Activated T-helper 1 cell treated with anti-CD3 and anti-CD28 coated beads, Interleukin-12 subunit alpha, Interleukin-12 subunit beta, Interleukin-2, Interleukin-4 antibody, amounts not matched to agents 30 ng/mL and 10 ng/mL and 1 ng/mL, durations not matched to agents 14 hours and 24 hours and 36 hours (primary cell): ENCODE measurements at places on chromosomes 7 and 10.

GRCh38 chr10:46069771-46070463 lies 23.8 kb upstream of the MSMB start:
- no peaks in the 10 kb centered on the region for H3K36me3 ChIP-seq
- no peak overlapping the region for H3K4me3 ChIP-seq
- H3K27me3 ChIP-seq, result no peaks in the 10 kb centered on the region
- peaks cover 7% of the 10 kb centered on the region for H3K4me1 ChIP-seq
- no peak for DNase-seq

- H3K4me1 ChIP-seq, result no peaks in the 10 kb centered on the region
- H3K4me3 ChIP-seq, result no peak overlapping the region
- peaks cover 2% of the 10 kb centered on the region for H3K36me3 ChIP-seq
- no peak overlapping the region for H3K27ac ChIP-seq
- H3K27me3 ChIP-seq, result peaks cover 5% of the 10 kb centered on the region
These were observed 28.9 kb upstream of the CREB3L2 start for GRCh38 chr7:138030679-138031351.

DNA sequence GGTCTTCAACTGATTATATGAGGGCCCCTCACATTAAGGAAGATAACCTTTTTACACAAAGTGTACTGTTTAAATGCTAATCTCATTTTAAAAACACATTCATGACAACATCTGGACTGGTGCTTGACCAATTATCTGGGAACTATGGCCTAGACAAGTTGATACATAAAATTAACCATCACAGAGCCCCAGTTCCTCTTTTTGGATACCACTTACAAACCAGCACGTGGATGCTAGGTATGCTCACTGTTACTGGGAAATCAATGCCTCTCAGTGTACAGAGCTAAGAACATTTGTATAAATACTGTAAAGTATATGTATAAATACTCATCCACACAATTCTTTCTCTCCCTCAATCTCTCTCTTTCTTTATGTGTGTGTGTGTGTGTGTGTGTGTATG lies 1217.8 kb upstream of the LRRTM3 start:
- no peak for DNase-seq
- no peak overlapping the region for H3K4me3 ChIP-seq
- H3K4me1 ChIP-seq, result no peaks in the 10 kb centered on the region
- H3K27ac ChIP-seq, result no peak overlapping the region
- no peaks in the 10 kb centered on the region for H3K36me3 ChIP-seq
- H3K27me3 ChIP-seq, result no peaks in the 10 kb centered on the region

- H3K27ac ChIP-seq, result no peak overlapping the region
- H3K36me3 ChIP-seq, result no peaks in the 10 kb centered on the region
- H3K27me3 ChIP-seq, result peaks cover 12% of the 10 kb centered on the region
- no peaks in the 10 kb centered on the region for H3K4me1 ChIP-seq
These were observed 132.6 kb upstream of the PDLIM1 start for GRCh38 chr10:95423164-95424005.

DNA sequence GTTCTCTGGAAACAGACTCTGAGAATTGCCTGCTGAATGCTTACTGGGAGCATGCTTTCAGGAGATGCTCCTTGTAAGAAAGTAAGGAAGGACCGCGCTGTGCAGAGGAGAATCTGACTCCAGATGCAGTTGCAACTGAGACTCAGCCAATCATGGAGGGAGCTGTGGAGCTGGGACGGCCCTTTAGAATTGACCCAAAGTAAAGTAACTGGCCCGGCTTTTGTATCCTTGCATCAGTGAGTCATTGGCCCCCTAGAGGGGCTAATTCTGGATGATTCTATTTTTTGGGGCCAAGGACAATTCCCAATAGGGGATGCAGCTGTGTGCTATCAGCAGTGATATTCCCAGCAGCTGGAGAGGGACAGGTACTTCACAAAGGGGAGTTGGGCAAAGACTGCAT lies 170.4 kb downstream of the PTEN start:
- H3K27ac ChIP-seq, result no peak overlapping the region
- no peaks in the 10 kb centered on the region for H3K36me3 ChIP-seq
- no peak overlapping the region for H3K4me3 ChIP-seq
- H3K4me1 ChIP-seq, result peaks cover 13% of the 10 kb centered on the region
- no peak for DNase-seq
- H3K27me3 ChIP-seq, result peaks cover 3% of the 10 kb centered on the region

DNA sequence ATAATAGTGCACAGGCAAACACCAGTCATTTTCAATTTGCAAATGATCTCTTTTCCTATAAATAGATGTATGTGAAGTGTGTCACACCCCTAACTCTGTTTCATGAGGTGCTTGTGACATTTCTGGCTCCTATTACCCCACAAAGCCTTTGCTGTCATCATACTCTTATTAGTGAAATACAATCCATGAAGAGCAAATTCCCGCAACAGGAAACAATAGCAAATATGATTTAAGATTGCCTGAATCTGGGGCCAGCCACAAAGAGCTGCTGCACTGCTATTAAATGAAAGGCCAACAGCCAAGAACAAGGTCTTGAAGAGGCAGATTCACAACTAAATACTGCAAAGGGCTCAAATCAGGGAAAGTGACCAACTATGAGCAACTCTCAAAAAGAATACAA lies 96.3 kb upstream of the CAV2 start:
- H3K4me3 ChIP-seq, result no peak overlapping the region
- H3K27ac ChIP-seq, result no peak overlapping the region
- H3K36me3 ChIP-seq, result no peaks in the 10 kb centered on the region
- DNase-seq, result no peak
- no peaks in the 10 kb centered on the region for H3K4me1 ChIP-seq

DNA sequence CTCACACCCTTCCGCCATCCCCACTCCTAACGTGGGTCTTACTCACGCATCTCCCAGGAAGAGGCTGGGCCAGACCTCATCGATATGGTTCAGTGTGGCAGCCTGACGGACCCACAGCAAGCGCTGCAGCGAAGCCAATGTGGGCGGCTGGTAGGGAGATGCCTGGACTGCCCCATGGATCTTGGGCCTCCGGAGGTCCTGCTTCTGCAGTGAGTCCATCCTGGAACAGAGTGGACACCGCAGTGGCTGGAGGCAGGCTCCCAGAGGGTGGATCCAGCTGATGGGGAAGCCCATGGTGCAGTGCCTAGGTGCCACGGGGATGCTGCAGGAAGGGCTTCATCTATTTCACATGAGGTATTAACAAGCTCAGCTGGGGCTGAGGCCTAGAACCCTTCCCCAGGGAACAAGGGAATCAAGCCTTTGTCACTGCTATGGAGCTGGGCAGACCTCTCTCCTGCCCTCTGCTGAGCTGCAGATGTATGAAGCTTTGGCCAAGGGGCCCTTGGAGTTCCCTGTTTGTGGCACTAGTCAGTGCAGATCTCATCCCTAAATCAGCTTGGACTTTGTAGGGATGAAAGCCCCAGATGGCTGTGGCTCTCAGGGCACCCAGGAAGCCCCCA lies 13.7 kb upstream of the SAMD8 start:
- no peak overlapping the region for H3K27ac ChIP-seq
- DNase-seq, result no peak
- H3K27me3 ChIP-seq, result no peaks in the 10 kb centered on the region
- H3K4me1 ChIP-seq, result peaks cover 5% of the 10 kb centered on the region
- no peaks in the 10 kb centered on the region for H3K36me3 ChIP-seq

GRCh38 chr10:14625765-14626525 lies 148.8 kb downstream of the FAM107B start:
- H3K27me3 ChIP-seq, result peaks cover 3% of the 10 kb centered on the region
- H3K36me3 ChIP-seq, result peaks cover 2% of the 10 kb centered on the region
- H3K4me1 ChIP-seq, result peaks cover 6% of the 10 kb centered on the region

GRCh38 chr7:137948083-137948844 lies 53.6 kb downstream of the CREB3L2 start:
- H3K27ac ChIP-seq, result no peak overlapping the region
- H3K4me3 ChIP-seq, result no peak overlapping the region
- H3K4me1 ChIP-seq, result peaks cover 25% of the 10 kb centered on the region
- no peak for DNase-seq
- H3K36me3 ChIP-seq, result peaks cover 4% of the 10 kb centered on the region

DNA sequence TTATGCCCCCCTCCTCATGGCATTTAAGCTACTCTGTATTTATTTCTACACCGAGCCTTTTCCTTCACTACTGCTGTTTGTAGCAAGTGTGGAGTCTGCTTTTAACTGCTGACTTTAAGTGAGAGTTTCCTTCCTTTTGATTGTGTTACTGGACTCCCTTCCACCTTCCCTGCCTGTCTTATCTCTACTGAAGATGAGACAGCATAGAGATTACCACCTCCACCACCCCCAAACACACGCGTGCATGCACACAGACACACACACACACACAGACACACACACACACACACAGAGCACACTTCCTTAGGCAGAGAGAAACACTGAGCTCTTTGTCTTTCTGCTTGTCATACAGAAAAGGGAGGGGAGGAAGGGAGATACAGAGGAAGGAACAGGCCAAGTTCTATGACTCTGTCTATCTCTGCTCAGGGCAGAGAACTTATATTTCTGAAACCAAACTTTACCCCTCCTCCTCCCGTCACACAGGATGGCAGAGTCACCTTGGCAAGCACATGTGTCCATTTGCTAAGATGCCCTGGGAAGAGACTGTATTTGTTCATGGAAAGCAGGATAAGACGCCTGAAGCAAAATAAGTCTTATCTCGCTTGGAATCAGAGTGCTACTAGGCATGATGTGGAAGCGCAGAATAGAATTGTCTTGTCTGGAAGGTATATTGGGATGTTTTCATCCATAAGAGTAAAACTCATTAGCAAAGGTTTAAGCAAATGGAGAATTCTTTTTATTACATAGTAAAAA lies 81.8 kb upstream of the CAV2 start:
- no peaks in the 10 kb centered on the region for H3K36me3 ChIP-seq
- H3K4me3 ChIP-seq, result no peak overlapping the region
- H3K27me3 ChIP-seq, result peaks cover 9% of the 10 kb centered on the region
- H3K27ac ChIP-seq, result no peak overlapping the region
- no peak for DNase-seq

DNA sequence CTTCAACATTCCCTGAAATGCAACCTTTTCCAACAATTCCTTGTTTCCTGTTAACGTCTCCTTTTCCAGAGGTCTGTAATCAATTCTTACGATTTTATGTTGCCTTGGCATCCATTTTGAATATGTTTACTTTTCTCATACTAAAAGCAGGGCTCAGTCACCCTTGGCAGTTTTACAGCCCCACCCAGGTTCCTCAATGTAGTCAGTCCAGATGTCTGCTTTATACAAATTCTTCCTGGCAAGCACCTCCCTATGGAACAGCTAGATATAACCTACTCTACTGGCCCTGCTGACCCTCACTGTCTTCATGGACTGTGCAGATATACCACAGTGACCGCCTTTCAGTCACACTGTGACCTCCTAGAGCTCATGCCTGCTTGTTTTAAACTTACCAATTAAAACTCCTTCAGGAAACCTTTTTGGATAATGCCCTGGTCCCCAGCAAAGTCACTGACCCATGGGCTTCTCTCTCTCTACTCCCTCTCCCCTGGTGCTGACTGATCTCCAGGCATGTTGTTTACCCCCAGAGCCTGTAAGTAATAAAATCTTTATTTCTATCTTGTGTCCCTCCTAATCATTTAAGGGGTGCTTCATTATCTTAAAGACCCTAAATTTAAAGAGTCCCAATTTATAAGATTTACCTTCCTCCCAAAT lies 147.1 kb upstream of the STEAP1 start:
- DNase-seq, result no peak
- H3K4me1 ChIP-seq, result no peaks in the 10 kb centered on the region
- no peaks in the 10 kb centered on the region for H3K27me3 ChIP-seq

DNA sequence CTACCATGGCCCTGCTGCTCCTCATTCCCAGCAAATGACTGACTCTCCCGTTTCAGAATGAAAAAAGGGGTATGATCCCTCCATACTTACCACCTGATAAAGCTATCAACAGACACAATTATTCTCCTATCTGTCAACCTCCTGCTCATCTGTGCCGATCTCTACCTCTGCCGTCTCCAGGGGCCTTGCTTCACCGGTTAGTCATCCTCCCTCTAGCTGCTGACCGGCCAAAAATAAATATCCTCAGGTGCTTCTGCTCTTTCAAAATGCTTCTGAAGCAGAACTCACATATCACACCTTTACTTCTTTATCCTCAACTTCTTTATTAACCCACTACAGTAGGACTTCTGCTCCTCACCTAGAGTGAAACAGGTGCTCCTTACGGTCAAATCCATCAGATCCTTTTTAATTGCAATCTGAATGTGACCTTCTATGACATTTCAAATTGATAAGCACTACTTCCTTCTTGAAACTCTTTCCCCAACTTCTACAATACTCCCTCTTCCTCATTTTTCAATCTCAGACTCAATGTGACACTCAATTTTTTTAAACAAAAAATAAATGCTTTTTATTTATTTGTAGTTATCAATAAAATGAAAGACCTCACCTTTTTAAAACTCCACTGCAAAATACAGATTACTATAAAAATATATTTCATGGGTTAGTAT lies 63.2 kb downstream of the LMBR1 start:
- H3K4me3 ChIP-seq, result no peak overlapping the region
- no peak overlapping the region for H3K27ac ChIP-seq
- H3K4me1 ChIP-seq, result no peaks in the 10 kb centered on the region
- peaks cover 8% of the 10 kb centered on the region for H3K36me3 ChIP-seq
- DNase-seq, result no peak

- DNase-seq, result no peak
- no peak overlapping the region for H3K27ac ChIP-seq
- no peak overlapping the region for H3K4me3 ChIP-seq
- no peaks in the 10 kb centered on the region for H3K4me1 ChIP-seq
These were observed 341.2 kb upstream of the STEAP1 start for GRCh38 chr7:89813081-89813480.

GRCh38 chr10:113643183-113643582 lies 20.7 kb downstream of the NRAP start:
- no peak overlapping the region for H3K4me3 ChIP-seq
- no peak for DNase-seq
- H3K27me3 ChIP-seq, result peaks cover 17% of the 10 kb centered on the region
- H3K36me3 ChIP-seq, result no peaks in the 10 kb centered on the region
- peaks cover 3% of the 10 kb centered on the region for H3K4me1 ChIP-seq

DNA sequence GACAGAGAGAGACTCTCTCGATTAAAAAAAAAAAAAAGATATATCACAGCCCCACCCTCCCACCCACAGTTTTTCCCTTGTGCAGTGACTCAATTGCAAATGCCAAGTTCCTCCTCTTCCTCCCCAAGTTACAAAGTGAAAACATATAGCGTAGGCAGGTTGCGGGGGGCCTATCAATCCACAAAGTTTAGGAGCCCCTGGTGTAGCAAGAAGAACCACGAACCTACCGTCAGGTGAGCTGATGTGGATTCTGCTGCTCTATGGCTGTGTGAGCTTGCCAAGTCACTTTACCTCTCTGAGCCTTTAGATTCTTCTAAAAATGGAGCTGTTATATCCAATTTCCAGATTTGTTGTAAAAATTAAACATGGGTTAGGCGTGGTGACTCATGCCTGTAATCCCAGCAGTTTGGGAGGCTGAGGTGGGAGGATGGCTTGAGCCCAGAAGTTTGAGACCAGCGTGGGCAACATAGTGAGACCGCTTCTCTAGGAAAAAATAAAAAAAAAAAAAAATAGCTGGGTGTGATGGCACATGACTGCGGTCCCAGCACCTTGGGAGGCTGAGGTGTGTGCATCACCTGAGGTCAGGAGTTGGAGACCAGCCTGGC lies 8.2 kb upstream of the RHBDD2 start:
- no peaks in the 10 kb centered on the region for H3K36me3 ChIP-seq
- H3K4me3 ChIP-seq, result peak overlapping the region; percentile 76
- peaks cover 24% of the 10 kb centered on the region for H3K4me1 ChIP-seq
- DNase-seq, result no peak
- no peaks in the 10 kb centered on the region for H3K27me3 ChIP-seq

- H3K27ac ChIP-seq, result no peak overlapping the region
- H3K4me1 ChIP-seq, result no peaks in the 10 kb centered on the region
- H3K27me3 ChIP-seq, result peaks cover 13% of the 10 kb centered on the region
- H3K4me3 ChIP-seq, result no peak overlapping the region
- no peaks in the 10 kb centered on the region for H3K36me3 ChIP-seq
These were observed 7.2 kb upstream of the SRI start for GRCh38 chr7:88226886-88227516.

GRCh38 chr7:87148332-87148955 lies 3.8 kb upstream of the DMTF1 start:
- no peak overlapping the region for H3K4me3 ChIP-seq
- DNase-seq, result no peak
- H3K27me3 ChIP-seq, result no peaks in the 10 kb centered on the region
- peaks cover 23% of the 10 kb centered on the region for H3K4me1 ChIP-seq
